ENCODE measurements at places on chromosomes 11 and 22. TPM values are rescaled to one million over a fixed set of nuclear protein-coding genes. Genes with fewer than 3 reads are reported as not detected.

- peak; percentile 17 for DNase-seq
Measured at GRCh38 chr22:27602390-27602789, 199.2 kb downstream of the MN1 start.

DNA sequence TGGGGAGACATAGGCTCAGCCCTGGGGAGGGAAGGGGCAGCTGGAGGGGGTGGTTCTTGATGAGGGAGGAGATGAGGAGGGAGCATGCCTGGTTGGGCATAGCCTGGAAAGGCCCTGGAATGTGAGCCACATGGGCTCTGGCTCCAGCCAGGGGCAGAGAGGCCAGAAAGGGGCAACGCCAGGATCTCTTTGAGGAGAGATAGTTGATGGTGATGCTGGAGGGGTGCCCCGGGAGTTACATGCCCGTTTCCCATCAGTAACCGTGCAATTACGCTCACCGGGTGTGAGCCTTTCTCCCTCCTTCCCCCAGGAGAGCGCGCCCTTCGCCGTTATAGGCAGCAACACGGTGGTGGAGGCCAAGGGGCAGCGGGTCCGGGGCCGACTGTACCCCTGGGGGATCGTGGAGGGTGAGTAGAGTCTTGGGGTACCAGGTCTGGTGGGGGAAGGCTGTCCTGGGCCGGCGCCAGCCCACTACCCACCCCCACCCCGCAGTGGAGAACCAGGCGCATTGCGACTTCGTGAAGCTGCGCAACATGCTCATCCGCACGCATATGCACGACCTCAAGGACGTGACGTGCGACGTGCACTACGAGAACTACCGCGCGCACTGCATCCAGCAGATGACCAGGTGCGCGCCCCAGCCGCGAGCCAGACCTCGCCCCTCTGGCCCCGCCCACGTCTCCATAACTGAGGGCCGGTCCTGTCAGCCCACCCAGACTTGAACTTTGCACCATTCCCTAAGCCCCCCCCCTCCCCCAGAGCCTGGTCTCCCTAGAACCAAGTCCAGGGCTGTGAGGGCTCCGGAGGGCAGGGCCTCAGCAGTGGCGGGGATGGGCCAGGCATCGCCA, 1.8 kb upstream of the GP1BB start:
- no peak for DNase-seq

DNA sequence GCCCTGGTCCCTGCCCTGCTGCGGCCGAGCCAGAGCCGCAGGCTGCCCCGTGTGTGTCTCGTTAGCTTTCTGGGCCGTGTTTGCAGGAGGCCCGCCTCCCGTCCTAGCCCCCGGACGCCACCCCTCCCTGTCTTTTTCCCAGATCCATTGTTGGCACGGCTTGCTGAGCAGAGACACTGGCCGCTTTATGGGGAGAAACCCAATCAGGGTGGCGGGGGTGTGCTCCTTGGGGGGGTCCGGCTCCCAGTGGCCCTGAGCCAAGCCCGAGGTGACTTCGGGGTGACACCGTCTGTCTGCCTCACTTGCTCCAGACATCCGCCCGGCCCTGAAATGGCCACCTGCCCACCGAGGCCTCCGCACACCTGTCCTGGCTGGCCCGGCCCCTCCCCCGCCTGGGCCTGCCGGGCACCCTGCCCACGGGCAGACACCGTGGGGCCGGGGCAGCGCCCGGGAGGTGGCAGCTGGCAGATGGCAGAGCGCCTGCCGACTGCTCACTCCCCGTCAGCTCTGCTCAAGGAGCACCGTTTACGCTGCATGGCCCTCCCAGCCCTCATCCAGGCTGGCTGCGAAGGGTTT, 43.1 kb upstream of the PPARA start:
- DNase-seq = no peak

DNA sequence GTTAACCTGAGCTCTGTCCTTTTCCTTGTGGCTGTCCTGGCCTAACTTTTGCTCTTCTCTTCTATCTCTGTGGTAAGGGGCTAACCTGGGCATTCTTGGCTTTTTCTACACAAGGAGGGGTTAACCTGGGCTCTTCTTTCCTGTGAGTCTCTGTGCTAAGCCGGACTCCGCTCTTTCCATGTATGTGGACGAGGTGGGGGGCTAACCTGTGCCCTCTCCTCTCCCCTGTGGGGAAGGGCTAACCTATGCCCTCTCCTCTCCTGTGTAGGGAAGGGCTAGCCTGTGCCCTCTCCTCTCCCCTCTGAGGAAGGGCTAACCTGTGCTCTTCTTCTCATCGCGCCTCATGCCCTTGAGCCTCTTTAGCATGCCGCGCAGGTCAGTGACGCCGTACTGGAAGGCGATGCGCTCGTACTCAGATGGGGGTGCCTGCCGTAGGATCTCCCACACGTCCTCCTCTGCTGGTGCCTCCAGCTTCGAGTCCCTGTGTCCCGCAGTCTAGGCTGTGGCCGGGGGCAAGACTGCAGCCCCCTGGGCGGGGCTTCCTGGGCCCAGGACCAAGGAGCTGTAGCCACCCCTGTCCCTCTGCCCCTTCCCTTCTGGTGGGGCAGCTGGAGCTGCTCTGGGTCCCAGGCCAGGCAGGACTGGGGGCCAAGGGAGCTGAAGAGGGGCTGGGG, 6.5 kb downstream of the MYBPC3 start:
- DNase-seq = no peak

- DNase-seq = no peak
Measured at GRCh38 chr22:27327981-27328721, 473.4 kb downstream of the MN1 start.

GRCh38 chr11:116173506-116173905, 599.3 kb downstream of the BUD13 start:
- DNase-seq = no peak

The MYBPC3 gene
- total RNA-seq = not detected

GRCh38 chr22:38733329-38733723, 22.5 kb downstream of the SUN2 start:
- peak; percentile 33 for DNase-seq

The HTR3B gene
- total RNA-seq = 0.24 TPM

The C11orf86 gene
- not detected for total RNA-seq

- DNase-seq = no peak
Measured at GRCh38 chr11:12173111-12173510, 62.7 kb downstream of the MICAL2 start.

The SEC14L3 gene
- total RNA-seq = not detected

The C22orf15 gene
- total RNA-seq = not detected

The DGAT2 gene
- total RNA-seq = 3.9 TPM

The SYT7 gene
- 0.69 TPM for total RNA-seq

DNA sequence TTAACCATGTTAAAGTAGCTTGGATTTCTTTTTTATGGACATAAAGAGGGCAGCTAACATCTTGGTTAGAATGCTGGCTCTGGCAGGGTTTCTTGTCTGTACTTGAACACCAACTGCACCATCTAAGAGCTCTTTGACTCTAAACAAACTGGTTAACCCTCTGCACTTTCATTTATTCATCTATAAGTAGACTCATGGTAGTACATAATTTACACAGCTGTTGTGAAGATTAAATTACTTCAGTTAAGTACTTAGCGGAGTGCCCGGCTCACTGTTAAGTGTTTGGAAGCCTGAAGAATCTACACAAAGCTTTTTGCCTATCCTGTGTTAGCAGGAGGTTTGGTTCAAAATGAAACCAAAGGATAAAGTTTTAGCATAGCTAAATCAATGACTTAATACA, 846.2 kb upstream of the API5 start:
- DNase-seq = no peak

DNA sequence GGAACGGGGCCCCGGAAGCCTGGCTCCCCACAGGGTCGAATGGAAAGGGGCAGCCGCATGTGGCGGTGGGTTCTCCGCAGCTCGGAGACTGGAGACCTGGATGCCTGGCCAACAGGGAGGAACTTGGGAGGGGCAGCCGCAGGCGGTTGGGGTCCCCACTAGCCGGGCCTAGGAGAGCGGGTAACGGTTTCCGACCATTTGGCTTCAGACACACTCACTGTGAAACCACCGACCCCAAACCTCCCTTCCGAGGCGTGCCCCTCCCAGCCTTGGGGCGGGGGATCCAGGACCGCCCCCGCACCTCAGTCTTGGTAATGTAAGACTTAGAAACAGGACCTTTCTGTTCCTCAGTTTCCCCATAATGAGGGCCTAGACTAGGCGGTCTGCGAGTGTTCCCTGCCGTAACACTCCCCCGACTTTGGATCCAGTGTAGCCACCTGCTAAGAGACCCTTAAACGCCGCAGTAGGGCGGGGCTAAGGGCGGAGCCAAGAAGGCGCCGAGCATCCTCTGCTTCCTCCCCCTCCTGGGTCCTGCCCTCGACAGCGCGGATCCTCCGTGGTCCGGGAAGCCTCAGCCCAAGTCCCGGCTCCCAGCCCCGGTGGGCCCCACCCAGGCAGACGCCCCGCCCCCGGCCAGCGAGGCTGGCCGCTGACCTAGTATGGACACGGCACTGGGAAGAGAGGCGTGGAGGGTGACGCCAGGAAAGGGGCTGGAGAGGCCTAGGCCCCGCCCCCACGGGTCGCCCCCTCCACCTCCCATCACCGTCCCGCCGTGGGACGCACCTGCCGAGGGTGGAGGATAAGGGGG, 1.8 kb upstream of the RASGRP2 start:
- DNase-seq = peak; percentile 52

GRCh38 chr11:77734890-77735289, 85.6 kb downstream of the RSF1 start:
- no peak for DNase-seq

DNA sequence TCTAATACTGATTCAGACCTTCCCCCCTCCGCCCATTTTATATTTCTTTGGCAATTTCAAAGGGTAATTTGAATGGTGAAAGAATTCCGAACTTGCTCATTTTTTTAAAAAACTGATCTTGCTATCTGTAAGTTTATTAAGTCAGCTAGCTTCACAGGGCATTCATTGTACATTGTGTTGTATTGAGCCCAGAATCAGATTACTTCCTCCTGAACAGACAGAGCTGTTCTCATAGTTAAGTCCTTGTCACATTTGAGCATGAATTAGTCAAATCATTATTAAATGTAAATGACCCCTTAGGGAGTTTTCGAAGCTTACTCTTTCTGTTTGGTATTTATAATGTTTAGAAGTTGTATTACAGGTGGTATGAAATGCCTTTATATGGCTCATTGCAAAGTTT, 34.4 kb downstream of the CYP2R1 start:
- DNase-seq = peak; percentile 20

DNA sequence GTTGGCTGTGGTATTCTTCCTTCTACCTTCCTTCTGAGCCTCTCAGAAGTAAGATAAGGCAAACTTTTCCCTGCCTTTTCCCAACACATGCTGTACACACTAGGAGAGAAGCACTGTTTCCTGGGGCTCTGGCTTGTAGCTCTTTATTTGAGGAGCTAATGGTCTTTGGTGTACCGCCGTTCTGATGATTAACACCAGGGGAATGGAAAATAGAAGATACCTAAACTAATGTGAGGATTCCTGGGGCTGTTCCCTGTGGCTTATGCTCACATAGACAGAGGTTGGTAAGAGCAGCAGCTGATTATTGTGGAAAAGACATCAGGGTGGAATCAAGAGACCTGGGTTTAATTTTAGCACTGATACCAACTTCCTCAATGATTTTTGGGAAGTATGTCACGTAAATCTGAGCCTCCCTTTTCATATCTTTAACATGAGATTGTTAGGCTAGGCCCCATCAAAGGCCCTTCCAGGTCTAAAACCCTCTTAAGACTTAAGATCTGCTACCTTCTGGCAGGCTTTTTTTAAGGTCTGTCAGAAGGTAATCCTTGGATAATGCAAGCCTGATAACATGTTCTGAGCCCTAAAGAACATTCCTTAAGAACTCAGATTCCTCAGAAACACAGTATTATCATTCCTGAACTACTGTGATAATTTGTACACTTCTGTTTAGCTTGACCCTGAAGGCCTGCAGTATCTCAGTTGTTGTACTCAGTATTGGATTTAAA, 24.8 kb upstream of the RCE1 start:
- no peak for DNase-seq

All from SK-MEL-5 (cell line).